Stimulated activated CD8-positive, alpha-beta memory T cell treated with anti-CD3 and anti-CD28 coated beads, Interleukin-4, amount 100 ng/mL, for 1 hour (primary cell): ENCODE measurements at places on chromosomes 16 and 17.

DNA sequence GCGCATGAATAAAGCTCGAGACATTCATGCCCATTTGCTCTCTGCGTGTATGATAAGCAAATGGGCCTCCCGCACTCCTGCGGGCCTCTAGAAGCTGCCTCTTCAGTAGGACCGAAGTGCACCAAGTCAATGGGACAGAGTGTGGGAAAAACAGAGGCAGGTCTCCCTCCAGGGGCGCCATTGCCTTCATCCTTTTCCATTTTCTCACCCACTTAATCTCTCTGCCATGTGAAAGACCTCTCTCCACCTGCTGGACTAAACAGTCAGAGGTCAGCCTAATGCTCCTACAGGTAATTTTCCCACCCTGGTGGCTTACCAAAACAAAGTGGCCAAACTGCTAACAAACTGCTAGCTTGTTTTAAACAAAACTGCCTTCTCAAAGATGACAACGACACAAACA is 210.9 kb downstream of the ZFHX3 start:
- DNase-seq: no peak

GRCh38 chr17:18361837-18362697 is 1.3 kb downstream of the SHMT1 start:
- no peak for DNase-seq

GRCh38 chr16:63216696-63217423 is 1180.6 kb upstream of the CDH8 start:
- DNase-seq: no peak

DNA sequence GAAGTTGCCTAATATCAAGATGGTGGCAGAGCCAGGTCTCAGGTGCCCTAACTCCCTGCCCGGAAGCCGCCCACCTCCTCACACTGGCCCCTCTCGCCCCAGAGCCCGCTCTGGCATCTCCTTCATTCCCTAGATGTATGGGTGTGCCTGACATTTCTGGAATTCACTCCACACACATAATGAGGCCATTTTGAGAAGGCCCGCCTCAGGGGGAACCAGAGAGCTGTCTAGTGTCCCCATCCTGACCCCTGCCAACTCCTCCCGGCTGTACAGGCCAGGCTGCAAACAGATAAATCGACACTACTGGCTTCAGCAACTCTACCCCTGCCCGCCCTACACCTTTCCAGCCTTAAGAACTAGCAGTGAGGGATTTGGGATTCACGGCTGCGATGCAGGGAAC is 7.7 kb downstream of the WNT3 start:
- no peak for DNase-seq

GRCh38 chr17:73696251-73696650 is 52.0 kb upstream of the SDK2 start:
- no peak for DNase-seq

DNA sequence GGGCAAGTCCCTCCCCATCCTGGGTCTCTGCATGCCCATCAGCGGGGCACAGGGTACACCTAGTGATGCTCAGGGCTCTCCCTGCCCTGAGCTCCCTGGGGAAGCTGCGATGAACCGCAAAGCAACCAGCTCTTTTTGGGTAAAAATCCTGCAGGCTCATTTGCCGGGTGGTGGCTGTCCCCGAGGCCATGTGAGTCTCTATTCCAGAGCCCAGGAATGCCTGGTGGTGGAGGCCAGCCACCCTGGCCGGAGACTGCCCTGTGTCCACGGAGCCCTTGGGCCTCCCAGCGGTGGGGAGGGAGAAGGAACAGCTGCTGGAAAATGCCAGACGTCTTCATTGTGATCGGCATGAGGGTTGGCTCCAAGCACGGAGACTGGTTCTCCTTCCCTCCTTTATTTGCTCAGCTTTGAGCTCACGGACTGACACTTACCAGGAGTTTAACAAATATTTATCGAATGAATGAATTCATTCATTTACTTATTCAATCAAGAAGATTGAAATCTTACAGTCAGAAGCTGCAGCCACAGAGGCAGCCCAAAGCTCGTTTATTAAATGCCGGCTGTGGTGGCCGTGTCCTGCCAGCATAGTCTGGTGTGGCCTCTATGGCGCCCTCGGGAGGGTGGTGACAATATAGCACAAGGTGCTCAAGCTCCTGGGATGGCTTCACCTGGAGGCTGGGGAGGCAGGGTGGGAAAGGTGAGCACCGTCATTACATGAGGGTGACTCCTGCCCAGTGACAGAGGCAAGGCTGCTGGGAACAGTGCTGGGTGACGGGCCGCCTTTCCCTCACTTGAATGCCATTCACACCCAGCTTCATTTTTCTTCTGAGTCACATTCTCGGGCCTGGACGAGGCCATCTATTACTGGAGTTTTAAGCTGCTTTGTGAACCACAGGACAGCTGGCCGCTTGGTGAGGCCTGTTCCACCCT is 31.1 kb upstream of the JPH3 start:
- no peak for DNase-seq

DNA sequence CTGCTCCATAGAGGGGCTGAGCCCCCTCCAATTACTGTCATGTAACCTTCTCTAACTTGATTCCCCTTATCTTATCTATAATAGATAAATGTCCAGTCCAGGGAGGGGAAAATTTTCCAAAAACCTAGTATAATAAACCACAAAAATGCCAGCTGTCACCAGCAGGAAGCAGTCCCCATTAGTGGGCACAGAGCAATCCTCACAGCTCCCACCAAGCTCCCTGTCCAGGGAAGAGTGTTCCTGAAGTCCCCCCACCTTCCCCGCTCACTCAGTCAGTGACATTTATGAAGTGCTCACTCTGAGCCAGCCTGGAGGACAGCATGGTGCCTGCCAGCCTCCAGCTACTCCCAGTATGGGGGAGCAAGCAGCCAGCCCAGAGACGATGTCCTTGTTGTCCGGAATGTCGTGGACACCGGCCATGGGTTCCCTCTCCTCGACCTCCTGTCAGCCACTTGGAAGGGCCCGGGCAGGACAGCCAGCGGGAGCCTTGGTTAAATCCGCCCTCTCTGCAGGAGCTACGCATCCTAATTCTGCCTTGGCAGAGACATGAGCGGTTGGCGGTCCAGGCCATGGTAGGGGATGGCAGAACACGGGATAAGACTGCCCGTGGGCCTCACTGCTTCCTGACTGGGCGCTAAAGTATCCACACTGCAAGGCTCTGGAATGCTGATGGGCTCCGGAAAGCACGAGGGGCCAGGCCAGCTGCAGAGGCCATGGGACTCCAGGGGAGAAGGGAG is 102.0 kb upstream of the CDH5 start:
- no peak for DNase-seq

GRCh38 chr16:56513972-56514371 is 5.9 kb downstream of the BBS2 start:
- no peak for DNase-seq

DNA sequence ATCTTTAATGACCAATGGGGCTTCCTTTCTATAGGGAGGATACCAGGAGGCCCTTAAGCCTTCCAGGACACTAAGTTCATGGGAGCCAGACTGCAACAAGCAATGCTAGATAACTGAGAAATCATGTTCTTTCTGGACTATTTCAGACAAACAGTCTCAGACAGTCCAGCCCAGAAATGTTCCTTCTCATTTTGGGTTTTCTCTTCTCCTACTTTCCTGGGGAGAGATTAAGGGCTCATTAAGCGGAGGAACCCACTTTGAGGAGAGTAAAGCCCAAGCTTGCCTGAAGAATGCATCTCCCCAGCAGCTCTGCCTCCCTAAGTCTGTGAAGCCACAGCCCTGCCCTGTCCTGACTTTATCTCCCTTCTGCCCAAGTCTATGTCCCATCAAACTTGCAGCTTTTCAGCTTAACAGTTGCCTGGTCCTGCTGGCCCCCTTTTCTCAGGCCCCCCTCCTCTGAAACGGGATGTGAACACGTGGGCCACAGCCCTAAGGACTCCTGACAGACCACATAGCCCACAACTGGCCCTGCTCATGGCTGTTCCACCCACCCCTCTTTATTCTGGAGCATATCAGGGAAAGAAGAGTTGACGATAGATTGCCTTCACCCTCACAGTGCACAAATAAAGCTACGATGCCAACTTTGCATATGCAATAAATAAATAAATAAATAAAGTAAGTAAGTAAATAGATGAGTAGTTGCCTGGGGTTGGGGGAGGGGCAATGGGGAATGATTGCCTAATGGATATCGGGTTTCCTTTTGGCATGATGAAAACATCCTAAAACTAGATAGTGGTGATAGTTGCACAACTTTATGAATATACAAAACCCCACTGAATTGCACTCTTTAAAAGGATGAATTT is 111.0 kb downstream of the N4BP1 start:
- DNase-seq: no peak

DNA sequence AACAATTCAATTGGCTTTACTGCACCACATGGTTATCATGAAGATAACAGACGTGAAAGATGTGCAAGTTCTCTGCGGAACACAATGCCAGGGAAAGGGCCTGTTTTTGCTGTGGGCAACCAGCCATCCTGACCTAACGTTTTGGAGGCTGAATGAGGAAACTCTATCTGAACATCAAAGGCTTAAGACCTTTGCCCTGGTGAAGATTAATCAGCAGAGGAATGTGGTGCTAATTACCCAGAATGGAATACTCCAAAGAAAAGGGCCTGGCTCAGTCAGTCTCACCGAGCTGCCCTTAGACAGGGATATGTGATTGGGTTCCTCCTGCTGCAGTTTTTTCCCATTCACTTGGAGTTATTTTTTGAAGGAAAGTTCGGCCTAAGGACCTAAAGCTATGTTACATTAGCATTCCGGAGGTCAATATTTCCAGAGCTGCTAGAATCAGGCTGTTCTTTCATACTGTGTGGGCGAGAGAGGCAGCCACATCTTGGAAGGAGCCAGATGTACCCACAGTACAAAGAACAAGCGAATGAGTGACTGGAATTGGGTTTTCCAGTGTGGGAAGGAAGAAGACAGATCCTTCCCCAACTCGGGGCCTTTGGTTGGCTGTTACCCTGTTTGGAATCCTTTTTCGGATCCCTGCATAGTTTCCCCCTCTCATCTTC is 15.5 kb downstream of the ASIC2 start:
- no peak for DNase-seq

DNA sequence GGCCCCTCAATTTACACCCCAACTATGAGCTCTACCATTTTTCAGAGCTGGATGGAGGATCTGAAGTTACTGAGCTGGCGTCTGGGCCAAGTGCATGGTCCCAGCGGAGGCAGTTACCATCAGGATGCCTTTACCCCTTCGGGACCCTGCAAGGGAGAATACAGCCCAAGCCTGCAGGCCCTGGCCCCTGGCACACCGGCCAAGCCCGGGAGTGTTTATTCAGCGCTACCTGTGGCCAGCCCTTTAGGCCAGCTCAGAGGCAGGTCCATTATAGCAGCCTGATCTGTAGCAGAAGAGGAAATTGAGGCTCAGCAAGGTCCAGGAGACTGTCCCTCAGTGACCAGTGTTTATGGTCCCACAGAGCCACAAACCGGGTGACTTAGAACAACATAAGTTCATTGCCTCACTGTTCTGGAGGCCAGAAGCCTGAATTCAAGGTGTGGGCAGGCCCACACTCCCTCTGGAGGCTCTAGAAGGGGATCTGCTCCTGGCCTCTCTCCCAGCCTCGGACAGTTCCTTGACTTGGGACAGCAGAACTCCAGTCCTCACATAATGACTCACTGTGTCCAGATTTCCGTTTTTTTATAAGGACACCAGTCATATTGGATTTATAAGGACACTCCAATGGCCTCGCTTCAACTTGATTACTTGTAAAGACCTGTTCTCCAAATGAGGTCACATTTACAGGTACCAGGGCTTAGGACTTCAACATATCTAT is 8.8 kb downstream of the SEC14L5 start:
- DNase-seq: no peak

DNA sequence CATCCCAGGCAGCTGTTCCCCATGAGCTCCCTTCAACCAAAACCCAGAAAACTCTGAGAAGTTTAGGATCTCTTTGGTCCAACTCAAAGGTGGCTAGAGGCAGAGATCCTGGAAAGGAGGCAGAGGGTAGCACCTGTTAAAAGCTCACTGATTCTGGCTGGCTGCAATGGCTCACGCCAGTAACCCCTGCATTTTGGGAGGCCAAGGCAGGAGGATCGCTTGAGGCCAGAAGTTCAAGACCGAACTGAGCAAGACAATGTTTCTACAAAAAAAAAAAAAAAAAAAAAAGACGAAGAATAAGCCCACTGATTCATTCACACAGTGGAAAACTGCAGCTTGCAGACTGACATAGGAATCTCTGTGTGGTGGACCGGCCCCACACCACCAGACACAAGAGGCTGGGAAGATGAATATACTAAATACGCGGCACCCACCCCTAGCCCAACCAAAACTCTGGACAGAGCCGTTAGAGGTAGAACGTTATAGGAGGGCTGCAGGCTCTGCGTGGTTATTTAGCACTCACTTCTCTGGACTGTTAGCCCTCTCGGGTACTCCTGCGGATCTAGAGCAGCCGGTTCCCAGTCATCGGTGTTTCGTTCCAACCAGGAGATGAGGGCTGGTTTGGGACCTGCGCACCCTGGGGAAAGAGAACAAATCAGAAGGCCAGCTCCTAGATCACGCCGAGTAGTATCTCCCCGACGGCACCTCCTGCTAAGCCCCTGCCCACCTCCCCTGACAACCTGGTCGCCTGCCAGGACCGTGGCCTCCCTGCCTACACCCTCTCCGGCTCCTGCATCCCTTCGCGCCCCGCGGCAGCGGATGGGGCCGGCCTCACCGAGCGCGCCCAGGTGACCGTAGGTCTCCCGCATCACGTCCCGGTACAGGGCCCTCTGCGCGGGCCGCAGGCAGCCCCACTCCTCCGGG is 925 bp downstream of the ZNF689 start:
- DNase-seq: no peak

DNA sequence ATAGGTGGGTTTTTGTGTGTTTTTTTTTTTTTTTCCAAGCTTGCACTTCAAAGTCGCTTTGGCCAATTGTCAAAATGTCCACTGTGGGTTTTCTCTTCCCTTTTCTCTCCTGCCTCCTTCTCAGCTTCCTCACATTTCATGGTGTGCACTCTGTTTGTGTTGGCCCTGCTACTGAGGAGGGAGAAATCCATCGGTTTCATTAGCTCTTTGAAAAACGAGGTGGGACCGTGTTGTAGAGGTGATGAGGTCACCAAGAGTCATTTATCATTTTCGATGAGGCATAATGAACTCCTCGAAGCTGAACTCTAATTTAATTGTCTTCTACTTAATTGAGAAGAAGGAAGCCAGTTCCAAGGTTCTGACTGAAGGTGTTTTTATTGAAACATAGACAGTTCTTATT is 174.4 kb upstream of the TOX3 start:
- no peak for DNase-seq
